ENCODE measurements at places on chromosomes 4 and X.

DNA sequence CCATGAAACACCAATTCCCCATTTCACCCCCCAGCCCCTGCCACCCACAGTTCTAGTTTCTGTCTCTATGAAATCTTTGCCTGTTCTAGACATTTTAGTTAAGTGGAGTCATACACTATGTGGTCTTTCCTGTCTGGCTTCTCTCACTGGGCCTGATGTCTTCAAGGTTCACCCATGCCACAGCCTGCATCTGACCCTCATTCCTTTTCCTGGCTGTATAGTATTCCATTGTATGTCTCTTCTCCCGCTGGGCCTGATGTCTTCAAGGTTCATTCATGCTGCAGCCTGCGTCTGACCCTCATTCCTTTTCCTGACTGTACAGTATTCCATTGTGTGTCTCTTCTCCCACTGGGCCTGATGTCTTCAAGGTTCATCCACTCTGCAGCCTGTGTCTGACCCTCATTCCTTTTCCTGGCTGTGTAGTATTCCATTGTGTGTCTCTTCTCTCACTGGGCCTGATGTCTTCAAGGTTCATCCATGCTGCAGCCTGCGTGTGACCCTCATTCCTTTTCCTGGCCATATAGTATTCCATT lies 191.7 kb downstream of the CRLF2 start:
- DNase-seq = no peak

GRCh38 chrX:138889149-138889548 lies 177.6 kb upstream of the FGF13 start:
- DNase-seq = no peak

GRCh38 chr4:159308566-159309340 lies 205.9 kb downstream of the RAPGEF2 start:
- peak; percentile 48 for DNase-seq

- no peak for DNase-seq
Measured at GRCh38 chr4:141078871-141079270, 54.4 kb downstream of the RNF150 start.

GRCh38 chrX:53440621-53441517 lies 6.7 kb upstream of the HSD17B10 start:
- no peak for DNase-seq

- no peak for DNase-seq
Measured at GRCh38 chrX:136718091-136718490, 62.6 kb downstream of the ARHGEF6 start.

- DNase-seq = peak; percentile 65
Measured at GRCh38 chrX:107729558-107730297, 45.9 kb downstream of the TSC22D3 start.

DNA sequence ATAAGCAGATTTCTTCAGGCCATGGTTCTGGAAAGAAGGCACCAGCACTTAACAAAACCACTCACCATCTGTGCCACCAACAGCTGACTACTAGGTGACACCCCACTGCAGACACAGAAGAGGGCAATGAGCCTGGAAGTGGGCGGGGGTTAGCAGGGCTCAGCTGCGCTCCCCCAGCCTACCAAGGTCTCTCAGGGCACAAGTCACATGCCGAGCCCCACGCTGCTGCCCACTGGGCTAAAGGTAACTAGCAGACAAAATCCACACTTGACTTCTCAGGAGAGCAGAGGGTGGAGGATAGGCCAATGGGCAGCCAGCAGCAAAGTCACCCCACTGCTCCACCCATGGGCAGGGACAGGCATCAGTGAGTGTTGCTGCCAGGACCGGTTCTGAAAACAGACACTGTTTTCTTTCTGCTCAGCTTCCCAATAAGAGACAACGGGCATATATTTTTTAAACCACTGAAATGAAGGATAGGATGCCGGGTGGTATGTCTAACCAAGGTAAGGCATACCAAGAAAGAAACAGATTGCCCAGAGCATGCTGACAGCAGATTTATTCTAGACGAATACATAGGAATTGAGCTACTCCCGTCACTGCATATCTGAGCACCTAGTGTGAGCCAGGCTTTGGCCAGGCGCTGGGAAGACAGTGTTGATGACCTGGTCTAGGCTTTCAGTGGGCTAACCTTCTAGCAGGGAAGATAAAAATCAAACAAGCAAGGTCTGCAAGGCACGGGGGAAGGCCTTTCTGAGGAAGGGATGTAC lies 20.1 kb downstream of the ACSL1 start:
- DNase-seq = no peak

DNA sequence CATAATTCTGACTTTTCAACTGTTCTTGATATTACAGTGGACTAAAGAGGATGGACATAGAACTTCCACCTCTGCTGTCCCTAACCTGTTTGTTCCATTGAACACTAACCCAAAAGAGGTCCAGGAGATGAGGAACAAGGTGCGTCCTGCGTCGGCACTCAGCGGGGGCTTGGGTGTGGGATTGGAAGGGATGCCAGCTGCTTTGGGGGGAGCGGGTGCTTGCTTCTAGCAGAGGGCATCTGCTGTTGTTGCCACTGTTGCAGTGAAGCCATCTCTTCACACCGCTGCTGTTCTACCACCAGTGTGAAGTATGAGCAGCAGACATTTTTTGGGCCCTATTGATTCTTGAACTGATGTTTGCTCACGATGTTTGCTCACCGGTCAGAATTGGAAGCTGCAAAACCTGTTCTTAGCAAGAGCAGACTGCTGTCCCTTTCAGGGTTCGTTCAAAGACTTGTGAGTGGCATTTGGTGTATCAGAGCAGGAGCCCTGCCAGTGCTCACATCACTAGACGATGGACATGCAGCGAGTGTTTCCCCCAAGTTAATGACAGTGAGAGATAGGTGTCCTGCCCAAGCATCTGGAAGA lies 55.4 kb downstream of the NOP14 start:
- no peak for DNase-seq

DNA sequence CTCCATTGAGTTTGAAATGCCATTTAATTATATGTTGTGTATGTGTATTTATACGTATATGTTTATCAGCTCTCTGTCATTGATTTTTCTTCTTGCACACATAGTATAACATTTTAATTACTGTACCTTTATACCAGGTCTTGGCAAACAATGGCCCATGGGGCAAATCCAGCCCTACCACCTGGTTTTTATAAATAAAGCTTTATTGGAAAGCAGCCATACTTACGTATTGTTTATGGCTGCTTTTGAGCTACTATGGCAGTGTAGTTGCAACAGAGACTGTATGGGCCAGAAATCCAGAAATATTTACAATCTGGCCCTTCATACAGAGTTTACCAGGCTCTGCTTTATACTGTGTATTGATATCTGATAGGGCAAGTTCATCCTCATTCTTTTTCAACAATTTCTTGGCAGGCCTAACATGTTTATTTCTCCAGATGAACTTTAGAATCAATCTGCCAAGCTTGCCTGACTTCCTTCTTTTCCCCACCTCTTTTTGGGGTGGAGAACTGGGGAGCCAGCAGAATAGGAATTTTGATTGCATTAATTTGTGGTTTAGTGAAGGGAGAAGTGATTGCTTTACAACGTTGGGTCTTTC lies 15.8 kb downstream of the DCUN1D4 start:
- DNase-seq = no peak

DNA sequence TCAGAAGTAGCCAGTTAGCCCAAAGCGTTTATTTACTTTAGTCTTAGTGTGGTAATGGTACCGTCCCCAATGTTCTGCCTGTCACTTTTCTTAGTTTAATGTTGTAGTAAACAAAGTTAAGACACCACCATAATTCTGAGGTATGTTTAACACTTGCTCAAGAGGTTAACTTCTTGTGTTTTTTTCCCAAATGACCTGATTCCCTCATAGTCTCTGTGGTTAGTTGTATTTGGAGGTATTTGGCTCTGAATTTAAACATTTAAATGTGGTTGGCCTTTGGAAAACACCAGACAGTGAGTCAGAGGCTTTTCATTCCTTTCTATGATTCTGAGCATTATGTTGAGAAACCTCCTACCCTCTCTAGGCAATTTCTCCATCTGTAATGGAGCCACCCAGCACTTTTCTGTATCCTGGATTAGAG lies 47.9 kb downstream of the CXCL1 start:
- DNase-seq = no peak

GRCh38 chr4:98786866-98787265 lies 128.5 kb upstream of the TSPAN5 start:
- no peak for DNase-seq

DNA sequence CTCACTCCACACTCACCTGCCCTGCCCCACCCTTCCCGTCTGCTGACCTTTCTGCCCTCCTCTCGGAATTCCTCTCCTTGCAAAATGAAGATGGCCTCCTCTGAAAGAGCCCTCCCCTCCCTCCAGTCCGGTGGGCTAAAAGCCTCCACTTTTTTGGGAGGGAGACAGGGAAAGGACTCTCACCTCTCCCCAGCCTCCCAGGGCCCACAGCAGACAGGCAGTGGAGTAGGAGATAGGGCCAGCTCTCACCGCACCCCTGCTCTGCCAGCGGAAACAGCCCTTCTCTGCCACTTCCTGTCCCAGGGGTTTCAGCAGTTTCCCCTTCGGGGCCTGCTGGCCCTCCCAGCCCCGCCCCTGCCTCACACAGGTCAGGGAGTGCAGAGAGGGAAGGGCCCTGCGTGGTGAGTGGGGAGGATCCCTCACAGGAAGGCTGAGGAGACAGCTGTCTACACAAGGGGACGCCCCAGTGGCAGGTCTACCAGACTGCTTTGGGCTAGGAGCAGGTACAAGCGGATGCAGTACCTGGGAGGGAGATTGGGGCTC lies 18.2 kb downstream of the ELF4 start:
- peak; percentile 70 for DNase-seq

DNA sequence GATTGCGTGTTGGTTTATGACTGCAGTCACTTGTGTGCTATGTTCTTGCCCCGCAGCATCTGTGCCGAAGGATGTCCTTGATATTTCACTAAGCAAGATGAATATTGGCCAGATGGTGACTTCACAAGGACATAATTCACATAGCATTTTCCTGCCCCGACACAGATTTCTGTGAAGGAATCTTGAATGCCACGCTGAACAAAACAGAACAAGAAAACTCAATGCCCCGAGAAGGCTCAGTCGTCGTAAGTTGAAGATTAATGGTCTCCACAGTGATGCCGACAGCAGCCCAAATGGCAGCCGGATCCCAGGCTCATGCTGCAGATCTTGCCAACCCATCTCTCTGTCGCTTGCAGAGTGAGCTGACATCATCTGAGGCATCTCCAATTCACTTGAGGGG lies 145.9 kb downstream of the CPEB2 start:
- DNase-seq = no peak

DNA sequence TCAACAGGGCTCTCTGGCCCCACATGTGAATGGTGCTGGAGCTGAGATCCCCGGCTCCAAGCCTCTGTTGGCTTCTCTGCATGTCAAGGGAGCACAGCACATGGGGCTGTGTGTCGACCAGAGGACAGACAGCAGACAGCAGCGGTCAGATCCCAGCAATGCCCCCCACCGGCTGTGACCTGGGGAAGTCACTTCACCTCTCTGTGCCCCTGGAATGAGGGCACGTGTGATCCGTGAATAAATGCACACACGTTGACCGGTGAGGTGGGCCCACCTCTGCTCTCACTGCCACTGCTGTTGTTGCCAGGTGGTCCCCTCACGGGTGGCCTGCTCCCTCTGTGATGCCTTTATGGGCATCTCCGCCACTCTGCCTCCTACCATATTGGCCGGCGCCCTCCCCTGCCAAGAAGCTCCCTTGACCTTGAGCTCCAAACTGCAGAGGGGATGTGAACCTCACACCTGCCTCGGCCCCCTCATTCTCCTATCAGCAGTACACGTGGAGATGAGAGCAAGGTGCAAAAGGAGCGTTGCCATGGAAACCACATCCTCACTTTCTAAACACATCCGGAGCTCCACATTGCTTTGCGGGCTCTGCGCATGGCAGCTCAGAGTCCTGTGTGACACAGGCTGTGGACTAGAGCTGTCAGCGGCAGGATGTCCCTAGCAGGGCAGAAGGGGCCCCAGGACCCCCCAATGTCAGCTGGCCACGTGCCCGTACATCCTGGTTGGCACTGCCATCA lies 75.4 kb downstream of the ABLIM2 start:
- no peak for DNase-seq

DNA sequence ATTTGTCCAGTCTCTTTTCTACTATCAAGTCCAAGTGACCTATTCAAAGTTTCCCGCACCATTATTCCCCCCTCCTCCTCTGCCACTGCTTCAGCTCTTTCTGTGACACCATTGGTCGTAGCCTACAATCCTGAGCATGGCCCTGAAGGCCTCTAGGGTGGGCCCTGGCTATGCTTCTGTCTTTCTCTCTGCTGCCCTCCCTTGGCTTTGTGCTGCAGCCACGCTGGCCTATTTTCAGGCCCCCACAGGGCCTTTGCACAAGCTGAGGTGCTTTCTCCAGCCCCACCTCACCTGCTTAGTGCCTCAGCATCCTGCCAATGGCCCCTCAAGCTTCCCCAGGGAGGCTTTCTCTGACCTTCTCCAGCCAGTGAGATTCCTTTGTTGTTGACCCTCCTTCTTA lies 156.5 kb downstream of the NHS start:
- DNase-seq = no peak

DNA sequence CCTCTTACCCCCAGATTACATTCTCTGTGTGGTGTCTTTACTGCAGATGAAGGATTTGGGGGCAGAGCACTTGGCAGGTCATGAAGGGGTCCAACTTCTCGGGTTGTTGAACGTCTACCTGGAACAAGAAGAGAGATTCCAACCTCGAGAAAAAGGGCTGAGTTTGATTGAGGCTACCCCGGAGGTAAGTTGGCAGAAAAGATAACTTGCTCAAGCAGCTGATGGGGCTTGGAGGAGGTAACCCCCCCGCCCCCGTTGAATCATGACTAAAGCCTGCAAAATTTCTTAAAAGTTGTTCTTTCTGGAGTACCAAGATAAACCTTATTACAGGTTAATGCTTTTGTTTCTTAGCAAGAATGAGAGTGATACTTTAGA lies 1.5 kb downstream of the CCNG2 start:
- no peak for DNase-seq

- no peak for DNase-seq
Measured at GRCh38 chrX:136910565-136911035, 30.1 kb upstream of the RBMX start.

DNA sequence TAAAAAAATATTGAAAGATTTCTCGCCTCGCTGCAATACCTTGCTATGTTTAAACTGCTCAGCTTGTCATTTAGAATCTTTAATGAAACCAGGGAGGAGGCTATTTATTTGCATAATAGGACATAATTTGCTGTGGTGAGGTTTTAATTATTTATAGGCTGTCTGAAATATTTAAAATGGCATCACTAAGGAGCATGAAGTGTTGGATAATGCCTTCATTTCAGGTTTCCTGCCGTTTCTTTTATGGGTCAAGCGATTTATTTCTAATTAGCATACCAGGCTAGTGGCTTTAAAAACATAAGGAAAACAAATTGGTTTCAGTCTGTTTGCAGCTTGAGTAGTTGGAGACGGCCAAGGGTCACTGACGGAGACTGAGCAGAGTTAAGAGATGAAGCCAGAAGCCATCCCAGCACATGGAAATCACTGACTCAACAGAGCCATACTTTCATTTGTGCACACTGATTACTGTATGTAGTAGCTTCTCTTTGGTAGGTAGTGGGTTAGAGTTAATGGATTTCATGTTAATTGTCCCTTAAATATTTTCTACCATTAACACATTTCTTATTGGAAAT lies 1962.4 kb upstream of the TENM3 start:
- DNase-seq = no peak

DNA sequence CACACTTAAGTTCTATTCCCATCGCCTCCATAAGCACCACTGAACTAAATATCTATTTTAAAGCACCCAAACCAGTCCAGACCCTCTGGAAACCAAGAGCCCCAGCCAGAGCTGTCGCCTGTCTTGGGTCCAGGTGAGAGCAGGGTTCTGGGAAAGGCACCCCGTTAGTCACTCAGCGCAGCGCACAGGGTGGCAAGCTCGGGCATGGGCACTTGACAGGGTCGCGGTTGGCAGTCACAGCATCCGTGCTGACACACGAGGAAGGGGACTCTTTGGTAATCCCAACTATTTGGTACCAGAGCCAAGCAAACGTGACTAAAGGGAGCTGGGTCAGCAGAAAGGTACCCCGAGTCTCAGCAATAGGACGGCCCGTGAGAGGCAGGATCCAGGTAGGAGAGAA lies 24.3 kb upstream of the ETNPPL start:
- no peak for DNase-seq
